RKO (cell line): ENCODE measurements at places on chromosomes 5 and 9.

GRCh38 chr5:134479839-134480238 is 45.6 kb upstream of the JADE2 start:
- DNase-seq = no peak

GRCh38 chr5:83564069-83564749 is 92.7 kb downstream of the VCAN start:
- DNase-seq = peak; percentile 48

- peak; percentile 3 for DNase-seq
These were observed 2.6 kb downstream of the GABRA1 start for GRCh38 chr5:161850491-161850890.

- no peak for DNase-seq
These were observed 122.8 kb upstream of the PUM3 start for GRCh38 chr9:2966565-2967300.

GRCh38 chr5:60514152-60514551 is 185.8 kb downstream of the DEPDC1B start:
- no peak for DNase-seq

GRCh38 chr9:129258823-129259301 is 80.8 kb upstream of the IER5L start:
- DNase-seq = no peak

GRCh38 chr9:92404042-92404836 is at the start of gene OGN:
TSS of gene OGN (minus strand) at chr9:92404578. CDS start at chr9:92403407, 1,171 bp downstream.
- no peak for DNase-seq

DNA sequence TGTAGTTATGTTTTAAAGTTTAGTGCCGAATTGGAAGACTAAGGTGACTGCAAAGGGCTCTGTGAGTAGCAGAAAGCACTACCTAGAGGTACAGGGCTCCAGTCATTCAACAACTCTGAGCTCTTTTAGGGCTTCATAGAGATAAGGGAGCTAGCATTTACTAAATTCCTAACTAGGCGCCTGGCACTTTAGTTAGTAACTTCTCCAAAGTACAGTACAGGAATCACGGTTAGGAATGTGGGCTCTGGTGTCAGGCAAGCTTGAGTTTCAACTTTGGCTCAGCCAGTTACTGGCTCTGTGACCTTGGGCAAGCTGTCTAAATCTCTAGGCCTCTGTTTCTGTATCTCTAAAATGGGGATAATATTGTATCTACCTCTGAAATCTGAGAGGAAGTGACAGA is 115.3 kb downstream of the SLIT3 start:
- no peak for DNase-seq

DNA sequence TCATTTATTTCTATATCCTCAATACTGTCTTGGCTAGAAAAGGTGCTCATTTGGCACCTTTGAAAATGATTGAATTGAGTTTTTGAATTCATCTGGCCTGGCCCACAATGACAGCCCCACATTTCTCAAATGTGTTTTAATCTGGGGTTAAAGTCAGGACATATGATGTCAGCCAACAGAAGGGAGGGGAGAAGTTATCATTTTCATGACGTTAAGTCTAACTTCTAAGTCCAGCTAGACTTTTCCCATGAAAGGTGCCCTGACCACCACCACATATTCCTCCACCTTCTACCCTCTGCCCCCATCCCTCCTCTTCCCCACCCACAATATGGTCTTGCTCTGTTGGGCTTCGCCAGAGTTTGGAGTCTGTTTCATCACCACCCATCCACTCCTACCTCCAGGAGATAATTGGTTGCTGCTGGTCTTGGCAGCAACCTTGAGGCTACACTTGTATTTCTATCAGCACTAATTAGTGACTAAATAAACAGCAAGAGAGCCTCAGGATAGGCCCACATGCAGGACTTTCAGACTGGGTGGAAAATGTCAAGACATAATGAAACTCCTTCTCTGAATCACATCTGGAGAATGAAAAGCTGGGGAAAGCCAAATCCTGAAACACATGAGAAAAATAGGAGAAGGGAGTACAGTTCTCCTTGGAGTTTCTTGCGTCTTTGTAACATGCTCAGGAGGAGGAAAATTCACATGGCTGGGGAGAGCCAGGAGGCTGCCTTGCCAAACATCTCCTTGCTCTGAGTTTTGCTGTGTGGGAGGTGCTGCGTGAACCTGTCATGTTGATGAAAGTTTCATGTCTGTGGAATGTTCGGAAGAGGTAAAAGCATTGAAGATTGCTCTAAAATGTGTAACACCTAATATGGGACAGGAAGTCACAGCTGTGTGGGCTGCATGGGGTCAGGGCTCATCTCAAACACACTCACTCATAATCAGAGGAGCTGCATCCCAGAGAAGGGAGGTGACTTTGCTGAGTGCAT is 544.7 kb upstream of the KLF4 start:
- DNase-seq = no peak

GRCh38 chr5:180095545-180095944 is 24.0 kb upstream of the RNF130 start:
- no peak for DNase-seq

GRCh38 chr5:150486402-150487198 is 21.3 kb upstream of the NDST1 start:
- DNase-seq = peak; percentile 59

GRCh38 chr9:107789001-107789700 is 299.6 kb upstream of the KLF4 start:
- no peak for DNase-seq

- no peak for DNase-seq
These were observed 622 bp upstream of the RGS14 start for GRCh38 chr5:177357146-177357458.

DNA sequence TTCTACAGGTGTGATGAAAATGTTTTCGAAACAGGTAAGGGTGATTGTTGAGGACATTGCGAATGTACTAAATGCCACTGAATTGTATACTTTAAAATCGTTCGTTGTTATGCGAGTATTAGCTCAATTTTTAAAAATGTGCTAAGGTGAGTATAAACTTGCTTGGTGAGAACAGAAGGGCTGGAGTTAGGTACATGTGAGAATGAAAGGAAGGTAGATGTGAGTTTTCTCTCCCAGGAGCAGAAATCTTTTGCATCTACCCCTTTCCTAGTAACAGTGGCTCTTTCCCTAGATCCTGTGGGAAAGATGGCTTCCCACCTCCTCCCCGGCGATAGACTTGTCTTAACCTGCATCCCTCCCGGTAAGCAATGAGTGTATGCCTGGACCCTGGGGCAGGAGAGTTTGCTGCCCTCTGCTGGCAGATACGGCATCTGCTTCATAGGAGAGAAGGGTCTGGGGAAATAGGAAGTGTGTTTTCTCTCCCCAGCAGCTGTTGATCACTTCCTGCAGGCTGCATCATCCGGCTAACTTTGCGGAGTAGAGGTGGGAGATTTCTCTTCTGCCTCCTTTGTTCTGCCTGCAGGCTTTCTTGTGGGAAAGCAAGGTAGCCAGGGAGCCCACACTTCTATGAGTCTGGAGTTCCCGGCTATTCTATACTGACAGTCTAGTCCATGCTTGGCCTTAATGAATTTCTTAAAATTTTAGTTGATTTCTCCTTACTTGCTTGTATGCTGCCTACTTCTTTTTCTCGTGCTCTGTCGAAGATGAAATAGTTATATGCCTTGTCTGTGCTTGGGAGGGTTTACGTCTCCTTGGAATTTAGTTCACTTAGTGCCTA is 373.3 kb upstream of the SEMA6A start:
- peak; percentile 75 for DNase-seq

GRCh38 chr5:154164249-154164581 is 26.3 kb upstream of the GALNT10 start:
- DNase-seq = no peak

- DNase-seq = no peak
These were observed 211.6 kb downstream of the SPOCK1 start for GRCh38 chr5:137287569-137287968.

DNA sequence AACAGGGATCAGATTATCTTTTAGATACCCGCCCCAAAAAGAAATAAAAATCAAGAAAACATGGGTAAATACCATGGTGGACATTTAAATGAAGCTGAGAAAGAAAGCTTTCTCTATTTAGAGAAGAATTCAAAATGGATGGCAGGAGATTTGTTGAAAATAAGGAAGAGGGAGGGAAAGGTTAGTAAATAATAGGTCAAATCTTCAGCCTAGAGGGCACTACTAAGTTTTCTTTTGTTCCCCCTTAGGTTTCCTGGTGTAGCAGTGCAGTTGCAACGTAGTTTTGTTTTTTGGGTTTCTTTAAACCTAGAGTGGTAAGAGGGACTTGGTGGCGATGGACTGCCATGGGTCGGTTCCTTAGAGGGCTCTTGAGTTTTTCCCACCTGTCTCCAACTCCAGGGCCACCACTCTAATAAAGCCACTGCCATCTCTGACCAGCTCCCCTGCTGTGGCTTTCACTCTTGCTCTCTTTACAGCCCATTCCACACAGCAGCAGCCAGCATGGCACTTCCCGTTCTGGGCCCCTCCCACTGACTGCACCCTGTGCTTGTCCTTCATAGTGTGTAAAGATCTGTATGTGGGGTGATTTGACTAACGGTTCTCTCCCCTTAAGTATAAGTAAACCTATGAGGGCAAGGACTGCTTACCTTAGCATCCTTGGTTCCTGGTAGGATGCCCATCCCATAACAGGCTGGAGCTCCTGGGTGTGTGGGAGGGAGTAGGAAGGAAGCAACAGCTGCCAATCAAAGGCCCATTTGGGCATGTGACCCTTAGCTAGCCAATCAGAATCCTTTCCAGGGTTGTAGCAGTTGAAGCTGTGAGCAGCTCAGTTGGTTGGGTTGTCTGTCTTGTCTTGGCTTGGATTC is 118.3 kb downstream of the SLC1A3 start:
- DNase-seq = no peak

GRCh38 chr9:20997503-20998076 is 33.9 kb downstream of the HACD4 start:
- DNase-seq = no peak

- DNase-seq = peak; percentile 78
These were observed 1.2 kb downstream of the CDC14B start for GRCh38 chr9:96618209-96619123.

GRCh38 chr9:10443868-10444204 is 169.0 kb downstream of the PTPRD start:
- DNase-seq = no peak

GRCh38 chr5:169626779-169627178 is 10.3 kb upstream of the DOCK2 start:
- peak; percentile 6 for DNase-seq

DNA sequence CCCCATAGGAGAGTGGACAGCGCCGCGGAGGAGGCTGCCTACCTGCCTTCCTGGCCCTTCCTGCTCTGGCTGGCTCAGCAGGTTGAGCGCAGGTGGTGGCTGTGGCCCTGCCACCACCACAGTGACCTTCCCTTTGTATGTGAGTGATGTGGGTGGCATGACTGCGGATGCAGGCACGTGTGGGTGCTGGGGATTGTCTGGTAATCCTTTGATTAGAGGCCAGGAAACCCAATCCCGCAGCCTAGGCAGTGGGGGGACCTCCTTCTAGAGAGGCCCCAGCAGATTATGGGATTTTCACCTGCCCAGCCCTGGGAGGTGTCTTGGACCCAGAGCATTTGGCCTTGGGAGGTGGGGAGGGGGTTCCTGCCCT is 16.5 kb downstream of the RXRA start:
- no peak for DNase-seq

DNA sequence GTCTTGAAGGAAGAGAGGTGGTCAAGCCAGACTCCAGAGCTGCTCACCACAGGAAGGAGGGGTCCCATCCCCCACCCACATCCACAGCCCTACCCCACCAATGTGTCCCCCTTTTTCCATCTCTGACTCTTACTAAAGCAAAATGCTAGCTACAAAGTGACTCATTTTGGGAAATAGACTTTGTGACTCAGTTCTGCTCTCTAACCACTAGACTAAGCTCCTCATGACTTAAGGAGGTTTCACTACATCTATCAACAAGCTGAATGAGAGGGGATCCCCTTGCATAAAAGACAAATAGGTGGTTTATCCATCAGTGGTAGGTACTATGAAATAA is 35.1 kb upstream of the ADRB2 start:
- peak; percentile 41 for DNase-seq

DNA sequence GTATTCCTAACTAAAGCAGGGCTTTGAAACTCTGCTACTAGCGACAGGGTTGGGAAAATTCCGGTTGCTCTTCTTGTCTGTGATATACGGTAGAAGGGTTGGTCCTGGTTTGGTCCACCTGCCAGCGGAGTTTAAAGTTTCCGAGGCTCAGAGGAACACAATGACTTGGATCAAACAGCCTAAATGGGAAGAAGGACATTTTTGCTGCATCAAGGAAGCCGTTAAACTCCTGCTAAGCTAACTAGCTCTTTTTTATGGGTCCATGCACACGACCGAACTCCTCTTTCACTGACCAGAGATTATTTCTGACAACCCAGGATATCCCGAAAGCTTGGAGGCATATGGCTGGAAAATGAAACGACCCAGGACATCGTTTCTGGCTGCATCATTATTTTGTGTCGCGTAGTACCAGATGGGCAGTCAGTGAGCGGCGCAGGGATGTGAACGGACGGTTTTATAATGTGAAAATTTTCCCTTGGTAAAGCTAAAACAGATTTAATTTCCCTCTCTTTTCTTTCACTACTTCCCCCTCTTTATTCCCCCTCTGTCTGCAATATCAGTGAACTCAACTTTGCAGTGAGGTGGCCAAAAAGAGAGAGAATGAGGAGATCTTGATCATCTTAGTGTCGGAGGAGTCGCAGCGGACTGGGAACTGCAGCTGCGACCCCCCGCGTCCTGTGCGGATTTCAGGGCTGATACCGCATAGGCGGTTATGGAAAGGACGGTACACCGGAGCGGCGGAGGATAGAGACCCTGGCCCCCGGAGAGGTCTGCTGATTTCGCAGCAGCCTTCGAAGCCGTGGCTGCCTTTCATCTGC is at the start of gene LURAP1L:
LURAP1L (plus strand) TSS at position 160 of the 818 bp plus-strand sequence. CDS start 696 bp downstream, outside the sequence.
- DNase-seq = peak; percentile 81

- peak; percentile 86 for DNase-seq
These were observed 24.5 kb downstream of the CAVIN4 start for GRCh38 chr9:100602342-100602801.

DNA sequence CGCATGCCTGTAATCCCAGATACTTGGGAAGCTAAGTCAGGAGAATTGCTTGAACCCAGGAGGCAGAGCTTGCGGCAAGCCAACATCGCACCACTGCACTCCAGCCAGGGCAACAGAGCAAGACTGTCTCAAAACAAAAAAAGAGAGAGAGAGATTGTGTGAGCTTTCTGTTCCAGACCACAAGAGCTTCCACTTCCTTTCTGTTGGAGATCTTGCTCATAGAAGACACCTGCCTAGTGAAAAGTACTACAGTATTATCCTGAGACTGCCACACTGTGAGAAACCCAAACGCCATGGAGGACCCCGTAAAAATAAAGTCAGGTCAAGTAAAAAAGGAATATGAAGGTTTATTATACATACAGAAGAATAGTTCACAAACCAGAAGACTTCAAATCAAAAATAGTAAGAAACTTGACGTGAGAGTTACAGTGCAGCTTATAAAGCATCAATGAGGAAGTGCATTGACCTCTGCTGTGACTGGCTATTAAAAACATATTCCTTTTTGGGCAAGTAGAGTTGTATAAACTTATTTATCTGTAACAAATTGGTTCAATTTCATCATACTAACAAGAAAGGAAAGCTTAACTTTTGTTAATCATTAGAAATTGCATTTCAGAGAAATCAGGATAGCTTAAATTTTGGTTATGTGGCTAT is 4.3 kb upstream of the EMB start:
- no peak for DNase-seq

DNA sequence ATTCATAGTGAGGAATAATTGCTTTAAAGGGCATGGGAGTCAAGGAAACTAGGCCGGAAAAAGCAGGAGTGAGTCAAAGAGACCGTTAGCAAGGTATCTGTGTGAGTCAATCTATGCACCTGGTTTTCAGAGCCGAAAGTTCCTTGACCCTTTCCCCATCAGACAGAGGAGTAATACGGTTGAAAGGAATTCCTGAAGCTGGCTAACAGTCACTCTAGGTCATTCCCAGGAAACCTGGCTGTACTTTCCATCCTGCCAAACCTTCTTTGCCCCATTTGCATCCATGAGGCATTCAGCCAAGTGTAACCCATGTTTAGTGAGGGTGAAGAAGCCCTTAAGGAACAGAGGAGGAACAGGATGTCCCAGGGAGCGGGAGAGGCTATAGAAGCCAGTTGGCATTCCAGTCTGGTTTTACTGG is 16.2 kb downstream of the RBM18 start:
- DNase-seq = no peak
